Kidney (tissue), 22 donors: ENCODE measurements at places on chromosomes 4 and X. TPM values are rescaled to one million over a fixed set of nuclear protein-coding genes. Genes with fewer than 3 reads are reported as not detected.

- no peaks in the 10 kb centered on the region for H3K4me1 ChIP-seq
- no peaks in the 10 kb centered on the region for H3K36me3 ChIP-seq
- no peak overlapping the region for H3K27ac ChIP-seq
- DNase-seq: no peak
- no peak overlapping the region for H3K4me3 ChIP-seq
Measured at GRCh38 chr4:112201915-112202505, 29.6 kb upstream of the AP1AR start.

- no peaks in the 10 kb centered on the region for H3K36me3 ChIP-seq
- H3K4me1 ChIP-seq: no peaks in the 10 kb centered on the region
- H3K27me3 ChIP-seq: no peaks in the 10 kb centered on the region
- no peak overlapping the region for H3K4me3 ChIP-seq
Measured at GRCh38 chr4:150181536-150181935, 103.3 kb downstream of the DCLK2 start.

DNA sequence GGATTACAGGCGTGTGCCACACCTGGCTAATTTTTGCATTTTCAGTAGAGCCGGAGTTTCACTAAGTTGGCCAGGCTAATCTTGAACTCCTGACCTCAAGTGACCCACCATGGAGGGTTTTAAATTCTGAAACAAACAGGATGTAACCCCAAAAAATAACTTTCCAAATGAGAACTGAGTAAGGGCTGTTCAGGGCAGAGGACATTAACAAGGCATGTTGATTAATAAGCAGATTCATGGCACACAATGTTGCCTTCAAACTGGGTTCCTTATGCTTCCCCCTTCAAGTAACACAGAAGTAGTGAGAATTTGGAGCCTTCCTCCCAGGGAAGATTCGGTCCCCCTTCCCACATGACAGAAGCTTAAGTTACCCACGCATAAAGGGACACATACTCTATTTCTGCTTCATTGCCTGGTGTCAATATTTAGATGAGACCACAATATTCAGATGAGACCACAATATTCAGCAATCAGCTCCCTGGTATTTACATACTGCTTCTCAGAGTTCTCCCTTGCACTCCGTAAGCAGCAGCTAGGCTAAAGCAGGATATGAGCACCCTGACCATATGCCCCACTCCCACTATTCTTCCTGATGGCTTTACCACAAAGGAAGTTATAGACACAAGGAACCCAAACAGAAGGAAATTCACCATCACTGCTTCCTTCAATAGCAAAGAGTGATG is 21.4 kb downstream of the GRSF1 start:
- no peak for DNase-seq
- H3K27ac ChIP-seq: no peak overlapping the region
- no peaks in the 10 kb centered on the region for H3K4me1 ChIP-seq
- H3K27me3 ChIP-seq: no peaks in the 10 kb centered on the region
- H3K36me3 ChIP-seq: peaks cover 34% of the 10 kb centered on the region
- no peak overlapping the region for H3K4me3 ChIP-seq

PNMA6A gene
- total RNA-seq: 4.2 TPM

DNA sequence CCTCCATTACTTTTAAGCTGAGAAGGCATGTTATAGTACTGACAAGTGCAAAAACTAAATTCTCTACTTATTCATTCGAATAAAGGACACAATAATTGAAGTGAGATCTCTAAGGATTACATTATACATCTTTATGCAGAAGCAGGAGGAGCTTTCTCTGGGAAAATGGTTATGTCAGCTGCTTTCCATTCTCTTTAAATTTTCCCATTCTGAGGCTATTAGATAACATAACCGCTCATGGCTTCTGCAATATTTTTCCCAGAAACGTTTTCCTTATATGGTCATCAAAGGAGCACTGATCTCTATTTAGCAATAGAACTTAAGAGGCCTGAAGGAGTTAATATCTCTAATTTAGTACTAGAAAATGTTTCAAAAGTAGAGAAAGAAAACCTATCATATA is 221.6 kb downstream of the NSUN7 start:
- H3K36me3 ChIP-seq: no peaks in the 10 kb centered on the region
- DNase-seq: no peak
- H3K4me3 ChIP-seq: no peak overlapping the region
- no peaks in the 10 kb centered on the region for H3K4me1 ChIP-seq

DNA sequence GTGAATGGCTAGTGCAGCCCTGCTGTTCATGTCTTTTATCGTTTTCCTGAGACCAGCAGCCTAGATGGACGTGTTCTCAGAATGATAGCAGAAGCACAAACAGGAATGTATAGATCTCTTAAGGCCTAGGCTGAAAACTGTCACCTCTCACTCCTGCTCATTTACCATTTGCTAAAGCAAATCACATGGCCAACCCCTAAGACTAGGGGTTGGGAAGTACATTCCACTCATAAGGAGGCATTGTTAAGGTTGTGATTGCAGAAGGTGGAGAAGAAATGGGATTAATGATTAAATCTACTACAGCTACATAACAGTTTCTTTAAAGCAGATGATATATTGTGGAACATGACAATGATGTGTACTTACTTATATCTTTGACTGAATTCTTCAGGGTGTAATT is 536.8 kb upstream of the FTHL17 start:
- H3K36me3 ChIP-seq: no peaks in the 10 kb centered on the region
- DNase-seq: no peak
- no peak overlapping the region for H3K27ac ChIP-seq
- H3K4me3 ChIP-seq: no peak overlapping the region
- H3K27me3 ChIP-seq: no peaks in the 10 kb centered on the region

- H3K36me3 ChIP-seq: no peaks in the 10 kb centered on the region
- H3K4me1 ChIP-seq: peaks cover 5% of the 10 kb centered on the region
- no peak overlapping the region for H3K4me3 ChIP-seq
- H3K27ac ChIP-seq: no peak overlapping the region
- no peak for DNase-seq
Measured at GRCh38 chrX:39857780-39858179, 240.0 kb downstream of the BCOR start.

- DNase-seq: no peak
Measured at GRCh38 chr4:154686838-154687237, 57.0 kb upstream of the LRAT start.
